ENCODE measurements at places on chromosomes 6 and 20.

- no peak for DNase-seq
Observed at GRCh38 chr20:64138276-64138815, 25.9 kb upstream of the MYT1 start.

DNA sequence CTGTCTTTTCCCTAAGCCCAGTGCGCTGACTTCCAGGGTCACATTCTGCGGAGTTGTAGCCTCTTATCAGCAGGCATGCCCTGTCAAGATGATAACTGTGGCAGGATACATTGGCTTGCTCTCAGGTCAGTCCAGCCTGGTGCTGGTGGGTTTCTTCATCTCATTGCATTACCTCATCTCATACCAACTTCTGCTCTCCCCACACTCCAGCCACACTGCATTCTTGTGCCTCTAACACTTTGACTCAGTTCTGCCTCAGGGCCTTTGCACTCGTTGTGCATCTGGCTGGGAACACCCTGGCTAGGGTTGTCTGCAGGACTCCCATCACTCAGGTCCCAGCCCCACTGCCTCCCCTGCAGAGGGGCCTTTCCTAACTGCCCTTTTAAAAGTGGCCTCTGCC is 110.3 kb upstream of the BACH2 start:
- no peak for DNase-seq

- peak; percentile 33 for DNase-seq
Observed at GRCh38 chr6:35419417-35419816, 32.7 kb upstream of the FANCE start.

GRCh38 chr6:165880686-165881085 is 217.6 kb upstream of the PDE10A start:
- DNase-seq = no peak

DNA sequence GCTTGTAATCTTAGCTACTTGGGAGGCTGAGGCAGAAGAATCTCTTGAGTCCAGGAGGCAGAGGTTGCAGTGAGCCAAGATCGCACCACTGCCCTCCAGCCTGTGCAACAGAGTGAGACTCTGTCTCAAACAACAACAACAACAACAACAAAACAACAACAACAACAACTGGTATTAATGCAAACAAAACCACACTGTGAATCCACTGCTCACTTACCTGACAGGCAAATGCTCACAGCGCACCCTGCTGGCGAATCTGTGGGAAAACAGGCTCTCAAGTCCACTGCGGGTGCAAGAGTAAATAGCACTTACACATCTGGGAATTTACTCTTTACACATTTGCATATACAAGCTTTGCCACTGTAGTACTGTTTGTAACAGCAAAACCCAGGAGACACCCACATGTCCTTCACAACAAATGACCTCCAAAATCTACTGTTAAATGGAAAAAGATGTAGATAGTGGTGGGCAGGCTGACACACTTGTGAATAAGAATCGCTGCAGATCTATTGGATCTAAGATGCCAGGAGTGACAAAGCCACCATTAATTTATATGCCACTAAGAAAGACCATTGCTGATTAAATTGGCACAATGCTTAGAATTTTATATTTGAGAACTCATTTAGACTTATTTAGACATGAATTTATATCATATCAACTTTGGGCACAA is 29.3 kb downstream of the NSFL1C start:
- peak; percentile 68 for DNase-seq

DNA sequence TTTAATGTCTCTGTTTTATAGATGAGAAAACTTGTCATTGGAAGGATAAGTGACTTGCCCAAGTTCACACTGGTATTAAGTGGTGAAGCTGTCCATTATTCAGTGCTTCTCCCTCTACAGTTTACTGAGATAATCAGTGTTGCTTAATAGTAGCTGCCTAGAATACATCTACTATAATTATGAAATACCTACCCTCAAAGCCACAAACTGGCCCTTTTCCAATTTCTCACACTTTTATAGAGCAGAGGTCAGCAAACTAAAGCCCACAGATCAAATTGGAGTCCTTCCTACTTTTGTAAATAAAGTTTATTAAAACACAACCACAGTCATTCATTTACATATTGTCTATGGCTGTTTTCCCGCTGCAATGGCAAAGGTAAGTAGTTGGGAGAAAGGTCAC is 73.5 kb downstream of the EYS start:
- DNase-seq = peak; percentile 92

- peak; percentile 87 for DNase-seq
Observed at GRCh38 chr6:57316581-57317059, 810 bp upstream of the PRIM2 start.

- DNase-seq = no peak
Observed at GRCh38 chr20:35587436-35587835, 28.2 kb upstream of the SPAG4 start.

- DNase-seq = no peak
Observed at GRCh38 chr6:11224252-11224965, 8.1 kb downstream of the NEDD9 start.

- peak; percentile 31 for DNase-seq
Observed at GRCh38 chr6:150273457-150274309, 95.1 kb upstream of the IYD start.

GRCh38 chr6:70530023-70530422 is 36.7 kb upstream of the SDHAF4 start:
- DNase-seq = no peak

- DNase-seq = peak; percentile 85
Observed at GRCh38 chr20:4014031-4014474, 1.3 kb downstream of the RNF24 start.

DNA sequence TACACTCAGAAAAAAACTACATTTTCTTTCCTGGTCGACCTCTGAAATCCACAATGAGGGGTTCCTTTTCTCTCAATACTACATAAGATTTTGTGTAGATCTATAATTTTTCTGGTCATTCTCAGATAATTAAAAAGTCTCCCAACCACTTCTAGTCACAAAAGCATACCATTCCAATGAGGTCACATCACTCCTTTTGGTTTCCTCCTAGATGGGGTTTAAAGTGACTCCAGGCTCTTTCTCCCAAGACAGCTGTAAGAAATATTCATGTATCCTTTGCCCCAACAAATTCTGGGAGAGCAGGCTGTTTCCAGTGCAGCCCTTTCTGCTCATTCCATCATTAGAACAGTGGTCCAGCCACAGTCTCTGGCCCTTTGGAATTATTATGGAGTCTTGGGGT is 43.1 kb upstream of the BEND6 start:
- no peak for DNase-seq

GRCh38 chr6:128993166-128993565 is 110.2 kb downstream of the LAMA2 start:
- no peak for DNase-seq

DNA sequence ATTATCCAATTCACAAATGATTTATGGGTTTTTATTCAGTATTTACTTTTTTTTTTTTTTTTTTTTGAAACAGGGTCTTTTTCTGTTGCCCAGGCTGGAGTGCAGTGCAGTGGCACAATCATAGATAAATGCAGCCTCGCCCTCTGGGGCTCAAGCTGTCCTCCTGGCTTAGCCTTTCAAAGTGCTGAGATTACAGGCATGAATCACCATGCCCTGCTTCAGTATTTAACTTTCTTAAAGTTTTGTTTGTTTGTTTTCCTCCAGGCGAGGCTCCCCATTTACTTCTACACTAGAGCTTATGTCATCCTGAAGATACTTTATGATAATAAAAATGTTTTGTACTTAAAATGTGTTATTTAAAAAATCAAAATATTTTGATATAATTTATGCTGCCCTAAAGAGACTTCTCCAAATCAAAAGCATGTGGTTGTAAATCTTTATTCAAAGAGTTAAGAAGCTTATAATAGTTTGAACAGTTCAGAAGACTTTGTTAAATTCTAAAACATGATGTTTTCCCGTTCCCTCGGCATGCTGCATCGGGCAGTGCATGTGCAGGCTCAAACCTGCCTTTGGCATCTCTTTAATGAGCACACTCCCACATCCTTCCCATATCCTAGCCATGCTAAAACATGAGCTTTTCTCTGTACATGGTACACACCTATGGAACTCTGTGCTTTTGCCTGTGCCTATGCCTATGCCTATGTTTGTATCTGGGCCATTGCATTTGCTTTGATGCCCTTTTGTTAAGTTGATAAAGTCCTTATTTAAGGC is 11.0 kb downstream of the SMPDL3A start:
- DNase-seq = no peak

DNA sequence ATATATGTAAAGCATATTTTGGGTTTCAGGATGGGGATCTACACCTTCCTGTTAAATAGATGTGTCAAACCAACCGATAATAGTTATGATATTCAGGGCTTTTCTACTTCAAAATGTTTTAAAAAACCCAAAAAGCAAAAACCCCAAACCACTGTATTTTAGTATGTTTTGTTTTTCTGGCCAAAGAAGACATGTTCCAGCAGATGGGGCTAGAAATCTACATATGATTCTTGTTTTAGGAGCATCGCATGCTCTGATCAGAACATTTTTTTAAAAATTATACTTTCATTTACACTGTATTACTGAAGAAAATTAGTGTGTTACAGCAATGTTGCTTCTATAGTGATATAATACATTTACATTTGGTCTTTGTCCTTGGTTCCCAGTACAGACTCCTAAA is 11.0 kb downstream of the RMND1 start:
- peak; percentile 31 for DNase-seq

DNA sequence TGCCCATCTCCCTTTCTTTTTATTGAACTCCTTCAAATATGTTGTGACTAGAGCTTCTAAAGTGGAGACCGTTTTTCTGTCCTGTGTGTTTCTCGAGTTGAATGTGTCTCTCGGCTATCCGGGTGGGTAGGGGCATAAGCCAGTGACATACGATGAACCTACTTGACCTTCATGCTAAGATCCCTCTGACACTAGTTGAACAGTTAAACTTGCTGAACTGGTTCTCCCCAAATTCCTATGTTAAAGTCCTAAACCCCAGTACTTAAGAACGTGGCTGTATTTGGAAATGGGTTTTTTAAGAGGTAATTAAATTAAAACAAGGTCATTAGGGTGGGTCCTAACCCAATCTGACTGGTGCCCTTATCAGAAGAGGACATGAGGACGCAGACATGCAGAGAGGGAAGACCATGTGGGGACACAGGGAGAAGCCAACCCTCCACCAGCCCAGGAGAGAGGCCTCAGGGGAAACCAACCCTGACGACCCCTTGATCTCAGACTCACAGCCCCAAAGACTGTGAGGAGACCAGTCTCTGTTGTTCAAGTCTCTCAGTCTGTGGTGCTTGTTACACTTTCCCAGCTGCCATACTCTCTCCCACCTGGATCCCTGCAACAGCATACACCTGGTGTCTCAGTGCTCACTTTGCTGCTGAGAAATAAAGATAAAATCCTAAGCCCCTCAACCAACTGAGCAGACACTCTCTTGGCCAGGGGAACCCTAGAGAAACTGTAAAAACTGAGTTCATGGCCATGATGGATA is 208.4 kb downstream of the MYLK4 start:
- DNase-seq = no peak

GRCh38 chr20:3163099-3164042 is 3.7 kb upstream of the FASTKD5 start:
- DNase-seq = no peak

DNA sequence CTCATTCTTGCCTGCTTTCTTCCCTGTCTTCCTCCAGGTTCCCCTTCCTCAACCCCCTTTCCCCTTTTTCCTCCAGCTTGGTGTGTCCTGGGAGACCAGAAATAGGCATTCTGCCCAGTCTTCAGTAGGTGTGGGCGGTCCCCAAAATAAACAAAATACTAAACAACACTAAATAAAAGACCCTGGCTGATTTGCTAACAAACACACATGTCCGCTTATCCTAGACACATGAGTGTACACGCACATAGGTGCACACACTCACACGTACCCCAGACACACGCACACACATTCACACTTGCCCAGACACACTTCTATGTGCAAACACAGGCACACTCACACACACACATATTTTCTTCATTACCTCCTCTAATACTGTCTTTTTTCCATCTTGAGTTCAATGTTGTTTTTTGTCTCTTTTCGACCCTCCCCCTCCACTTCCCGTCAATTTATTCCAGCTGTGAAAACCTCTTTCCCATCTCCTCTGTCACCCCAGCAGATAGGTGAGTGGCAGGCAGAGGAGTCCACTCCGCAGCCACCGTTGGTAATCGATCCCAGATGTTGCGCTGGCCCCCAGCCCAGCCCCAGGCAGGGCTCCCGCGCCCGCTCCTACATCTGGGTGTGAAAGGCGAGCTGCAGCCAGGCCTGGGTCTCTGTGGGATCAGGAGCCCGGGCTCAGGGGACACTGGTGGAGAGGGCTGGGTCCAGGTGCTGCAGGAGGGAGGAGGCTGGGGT is 56.9 kb upstream of the FOXP4 start:
- DNase-seq = no peak

DNA sequence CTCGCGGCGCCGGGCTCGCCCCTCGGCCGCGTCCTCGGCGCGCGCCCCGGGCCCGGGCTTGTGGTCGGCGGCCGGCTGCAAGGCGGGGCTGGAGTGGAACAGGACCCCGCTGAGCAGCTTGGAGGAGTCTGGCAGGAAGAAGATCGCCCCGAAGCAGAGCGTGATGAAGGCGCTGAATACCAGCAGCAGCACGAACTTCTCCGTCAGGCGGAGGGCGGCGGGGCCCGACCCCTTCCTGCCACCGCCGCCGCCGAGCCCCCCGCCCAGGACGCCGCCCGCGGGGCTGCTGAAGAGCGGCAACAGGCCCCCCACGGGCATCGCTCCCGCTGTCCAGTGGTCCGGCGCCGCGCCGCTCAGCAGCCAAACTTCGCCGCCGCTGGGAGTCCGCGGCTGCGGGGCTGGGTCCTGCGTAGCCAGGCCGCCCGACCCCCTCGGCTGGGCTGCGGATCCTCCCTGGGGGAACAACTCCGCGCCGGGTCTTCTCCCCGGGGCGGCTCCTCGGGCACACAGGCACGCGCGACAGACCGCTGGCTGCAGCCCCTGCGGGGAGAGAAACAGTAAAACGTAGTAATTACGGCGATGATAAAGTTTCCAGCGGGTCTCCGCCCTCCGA is 707 bp downstream of the MAN1A1 start:
- DNase-seq = no peak

GRCh38 chr20:35200267-35200666 is 26.2 kb upstream of the MMP24 start:
- no peak for DNase-seq

DNA sequence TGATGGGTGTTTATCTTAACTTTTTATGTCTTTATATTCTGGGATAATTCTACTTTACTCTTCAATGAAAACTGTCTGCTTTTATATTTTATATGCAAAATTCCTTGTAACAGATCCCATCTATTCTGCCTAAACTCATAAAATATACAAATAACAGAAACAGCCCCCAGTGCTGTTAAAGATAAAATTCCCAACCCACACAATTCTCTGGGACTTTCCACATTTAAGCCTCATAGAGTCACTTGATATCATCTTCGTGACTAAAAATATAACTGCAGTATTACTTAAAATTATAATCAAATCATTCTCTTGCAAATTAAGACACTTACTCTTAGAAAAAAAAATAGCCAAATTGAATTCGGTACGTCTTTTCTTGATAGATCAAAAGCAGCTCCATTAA is 60.2 kb downstream of the INSM1 start:
- DNase-seq = no peak
